ENCODE measurements at places on chromosomes 13 and 19.
A peak's percentile ranks its signal among the peaks of the same experiment; 100 is the strongest.

- peaks cover 50% of the 10 kb centered on the region for H3K27me3 ChIP-seq
- peak overlapping the region; percentile 14 for H3K4me3 ChIP-seq
- DNase-seq = no peak
- peaks cover 34% of the 10 kb centered on the region for H3K4me1 ChIP-seq
These were observed 683 bp upstream of the DIRAS1 start for GRCh38 chr19:2721570-2722540.

- no peak overlapping the region for H3K27ac ChIP-seq
- no peaks in the 10 kb centered on the region for H3K36me3 ChIP-seq
- H3K4me1 ChIP-seq = no peaks in the 10 kb centered on the region
- no peaks in the 10 kb centered on the region for H3K27me3 ChIP-seq
- H3K4me3 ChIP-seq = no peak overlapping the region
These were observed 136.4 kb downstream of the ZAR1L start for GRCh38 chr13:32178763-32179162.

GRCh38 chr19:46756544-46756888, 10.3 kb upstream of the STRN4 start:
- H3K4me1 ChIP-seq = peaks cover 7% of the 10 kb centered on the region
- peaks cover 33% of the 10 kb centered on the region for H3K36me3 ChIP-seq
- no peak for DNase-seq

DNA sequence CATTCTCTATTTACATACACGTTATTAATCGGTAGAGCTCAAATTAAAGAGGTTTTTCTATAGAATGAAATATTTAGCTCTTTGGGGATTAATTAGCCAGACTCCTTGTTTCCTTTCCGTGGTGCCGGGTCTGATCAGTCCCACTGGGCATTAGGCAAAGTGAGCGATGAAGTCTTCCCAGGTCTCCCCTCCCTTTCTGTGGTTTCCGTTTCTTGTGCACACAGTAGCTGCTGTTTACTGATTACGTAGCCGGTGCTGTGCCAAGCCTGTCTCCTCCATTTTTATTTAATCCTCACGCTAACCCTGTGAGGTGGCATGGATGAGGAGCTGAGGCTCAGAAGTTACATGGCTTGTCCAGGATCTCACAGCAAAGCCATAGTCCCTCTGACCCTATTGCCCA, 9.0 kb downstream of the SLC25A15 start:
- H3K4me1 ChIP-seq = no peaks in the 10 kb centered on the region
- H3K4me3 ChIP-seq = no peak overlapping the region
- H3K36me3 ChIP-seq = peaks cover 35% of the 10 kb centered on the region

DNA sequence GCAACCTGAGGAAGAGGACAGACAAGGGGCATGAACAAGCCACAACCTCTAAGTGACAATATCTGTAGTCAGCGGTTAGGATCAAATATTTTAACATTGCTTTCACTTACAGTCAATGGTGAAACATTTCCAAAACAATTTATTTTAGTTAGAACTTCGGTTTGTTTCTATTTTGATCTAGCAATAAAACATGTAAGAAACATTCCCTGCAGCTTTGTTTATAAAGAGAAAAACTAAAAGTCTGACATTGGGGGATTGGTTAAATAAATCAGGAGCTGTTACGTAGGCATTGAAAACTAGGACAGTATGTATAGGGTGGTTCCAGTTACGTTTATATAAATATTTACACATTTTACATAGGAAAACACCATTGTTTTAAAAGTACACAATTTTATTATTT, 3.4 kb downstream of the URI1 start:
- H3K27ac ChIP-seq = no peak overlapping the region
- no peaks in the 10 kb centered on the region for H3K27me3 ChIP-seq
- peaks cover 8% of the 10 kb centered on the region for H3K4me1 ChIP-seq
- H3K36me3 ChIP-seq = no peaks in the 10 kb centered on the region
- peak; percentile 38 for DNase-seq

GRCh38 chr19:58558623-58559274, 338 bp upstream of the UBE2M start:
- H3K27ac ChIP-seq = peak overlapping the region; percentile 99
- H3K4me3 ChIP-seq = peak overlapping the region; percentile 99
- H3K4me1 ChIP-seq = peaks cover 47% of the 10 kb centered on the region
- no peaks in the 10 kb centered on the region for H3K27me3 ChIP-seq
- H3K36me3 ChIP-seq = peaks cover 40% of the 10 kb centered on the region
- peak; percentile 98 for DNase-seq

DNA sequence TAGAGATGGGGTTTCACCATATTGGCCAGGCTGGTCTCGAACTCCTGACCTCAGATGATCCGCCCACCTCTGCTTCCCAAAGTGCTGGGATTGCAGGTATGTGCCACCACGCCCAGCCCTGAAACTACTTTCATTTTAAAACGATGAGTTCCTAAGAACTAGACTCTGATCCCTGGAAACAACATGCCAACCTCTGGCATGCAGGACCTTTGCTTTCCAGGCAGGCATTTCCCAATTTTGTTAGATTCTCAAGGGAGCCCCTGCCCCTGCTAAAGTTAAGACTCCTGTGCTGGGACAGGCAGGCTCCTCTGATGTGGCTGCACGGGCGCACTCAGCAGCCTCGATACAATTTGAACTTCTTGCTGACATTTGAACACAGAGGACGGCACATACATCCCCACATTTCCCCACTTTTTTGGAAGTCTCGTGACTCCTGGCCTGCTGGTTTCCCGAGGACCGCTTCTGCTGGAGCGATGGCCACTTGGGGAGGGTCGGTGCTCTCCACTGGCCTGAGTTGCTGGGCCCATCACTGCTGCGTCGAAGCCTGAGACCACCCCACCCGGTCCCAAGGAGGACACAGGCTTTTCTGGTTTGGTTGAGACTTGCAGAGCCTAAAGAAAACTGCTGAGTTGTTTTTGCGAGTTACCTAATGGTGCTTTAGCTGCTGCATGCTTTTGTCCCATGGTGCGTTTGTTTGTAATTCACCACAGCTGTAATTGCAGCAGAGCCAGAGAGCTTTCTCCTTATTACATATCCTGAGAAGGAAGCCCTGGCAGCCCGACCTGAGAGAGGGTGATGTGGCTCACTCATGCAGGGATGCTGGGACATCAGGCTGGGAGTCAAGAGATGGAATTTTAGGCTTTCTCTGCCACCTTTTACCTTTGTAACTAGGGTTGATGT, 8.2 kb downstream of the ATP11A start:
- no peak for DNase-seq
- H3K36me3 ChIP-seq = peaks cover 28% of the 10 kb centered on the region
- no peaks in the 10 kb centered on the region for H3K27me3 ChIP-seq
- no peak overlapping the region for H3K27ac ChIP-seq

- peaks cover 9% of the 10 kb centered on the region for H3K27me3 ChIP-seq
- H3K36me3 ChIP-seq = no peaks in the 10 kb centered on the region
These were observed 43.6 kb upstream of the MTIF3 start for GRCh38 chr13:27493981-27494380.

GRCh38 chr13:100588331-100589177, at the start of gene GGACT:
GGACT (minus strand) TSS chr13:100588789; CDS start chr13:100532591, 56,198 bp downstream.
- no peak within 1 kb of the TSS for H3K27ac ChIP-seq
- peak within 1 kb of the TSS; percentile 83 for H3K4me3 ChIP-seq
- peak; percentile 60 for DNase-seq

GRCh38 chr13:49641801-49642291, 13.5 kb downstream of the ARL11 start:
- no peaks in the 10 kb centered on the region for H3K36me3 ChIP-seq
- H3K4me1 ChIP-seq = no peaks in the 10 kb centered on the region
- H3K27me3 ChIP-seq = no peaks in the 10 kb centered on the region
- no peak overlapping the region for H3K4me3 ChIP-seq
- peak; percentile 70 for DNase-seq

GRCh38 chr19:5706876-5707573, 12.9 kb downstream of the LONP1 start:
- DNase-seq = no peak
- no peak overlapping the region for H3K4me3 ChIP-seq
- H3K27ac ChIP-seq = no peak overlapping the region
- no peaks in the 10 kb centered on the region for H3K27me3 ChIP-seq
- H3K4me1 ChIP-seq = no peaks in the 10 kb centered on the region

GRCh38 chr19:55473225-55474012, 3.0 kb upstream of the ZNF628 start:
- no peaks in the 10 kb centered on the region for H3K27me3 ChIP-seq
- peaks cover 5% of the 10 kb centered on the region for H3K36me3 ChIP-seq
- H3K4me1 ChIP-seq = peaks cover 43% of the 10 kb centered on the region
- no peak for DNase-seq
- no peak overlapping the region for H3K4me3 ChIP-seq

GRCh38 chr13:43800828-43801227, 14.1 kb upstream of the ENOX1 start:
- no peak for DNase-seq
- no peaks in the 10 kb centered on the region for H3K27me3 ChIP-seq
- peaks cover 2% of the 10 kb centered on the region for H3K4me1 ChIP-seq
- H3K4me3 ChIP-seq = no peak overlapping the region
- H3K27ac ChIP-seq = no peak overlapping the region

DNA sequence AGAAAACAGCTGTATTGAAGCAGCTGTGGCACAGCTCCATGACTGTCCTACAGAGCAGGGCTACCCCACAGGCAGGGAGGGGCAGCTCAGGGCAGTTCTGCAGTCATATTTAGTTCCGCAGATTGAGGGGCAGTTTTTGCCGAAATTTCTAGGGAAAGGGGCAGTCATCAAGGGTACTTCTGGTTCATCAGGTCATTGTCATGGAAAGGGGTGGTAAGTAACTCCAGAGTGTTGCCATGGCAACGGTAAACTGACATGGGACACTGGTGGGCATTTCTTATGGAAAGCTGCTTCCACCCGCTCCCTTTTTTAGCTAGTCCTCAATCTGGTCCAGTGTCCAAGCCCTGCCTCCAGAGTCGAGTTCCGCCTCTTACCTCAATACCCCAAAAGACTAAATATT, 702.8 kb downstream of the LIG4 start:
- no peak for DNase-seq
- no peak overlapping the region for H3K27ac ChIP-seq

DNA sequence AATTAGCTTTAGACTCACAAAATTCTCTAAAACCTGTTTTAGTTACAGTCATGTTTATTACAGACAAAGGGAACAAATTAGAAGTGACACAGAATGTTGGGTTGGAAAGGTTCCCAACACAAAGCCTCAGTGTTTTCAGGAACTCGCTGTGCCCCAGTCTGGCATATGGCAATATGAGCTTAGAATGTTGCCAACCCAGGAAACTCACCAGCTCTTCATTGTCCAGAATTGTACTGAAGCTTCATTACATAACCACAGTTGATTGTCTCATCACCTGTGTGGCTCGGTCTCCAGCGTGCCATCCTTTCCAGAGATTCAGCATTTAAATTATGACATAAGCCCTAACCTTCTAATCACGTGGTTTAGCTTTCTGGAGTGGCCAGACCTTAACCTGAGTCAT, 19.1 kb downstream of the ZNF264 start:
- no peak for DNase-seq
- no peaks in the 10 kb centered on the region for H3K4me1 ChIP-seq
- peaks cover 53% of the 10 kb centered on the region for H3K36me3 ChIP-seq
- H3K27ac ChIP-seq = no peak overlapping the region
- H3K4me3 ChIP-seq = no peak overlapping the region
- no peaks in the 10 kb centered on the region for H3K27me3 ChIP-seq

- H3K27me3 ChIP-seq = no peaks in the 10 kb centered on the region
- no peaks in the 10 kb centered on the region for H3K36me3 ChIP-seq
- no peaks in the 10 kb centered on the region for H3K4me1 ChIP-seq
- H3K27ac ChIP-seq = no peak overlapping the region
These were observed 198.0 kb downstream of the ZNF536 start for GRCh38 chr19:30570194-30570593.

DNA sequence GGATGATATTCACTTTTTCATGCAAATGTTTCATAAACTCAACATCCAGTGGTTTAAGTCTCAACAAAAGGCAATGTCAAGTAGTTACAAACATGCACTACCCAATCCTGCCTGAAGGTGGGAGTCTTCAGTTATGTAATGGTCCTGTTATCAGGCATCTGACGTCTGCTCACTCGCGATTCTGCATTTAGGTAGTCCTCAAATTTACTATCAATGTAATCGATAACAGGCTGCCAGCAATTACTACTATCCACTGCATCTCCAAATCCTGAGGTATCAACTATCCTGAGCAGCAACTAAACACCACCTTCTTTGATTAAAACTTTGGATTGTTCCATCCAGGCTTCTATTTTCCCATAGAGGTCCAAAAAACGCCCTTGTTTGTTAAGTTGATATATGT, 51.2 kb downstream of the NLRP12 start:
- H3K27me3 ChIP-seq = peaks cover 19% of the 10 kb centered on the region
- DNase-seq = peak; percentile 42
- H3K27ac ChIP-seq = no peak overlapping the region

GRCh38 chr19:4742723-4743646, 19.3 kb upstream of the DPP9 start:
- no peak for DNase-seq
- H3K27ac ChIP-seq = no peak overlapping the region
- H3K36me3 ChIP-seq = no peaks in the 10 kb centered on the region

- peaks cover 62% of the 10 kb centered on the region for H3K27me3 ChIP-seq
- H3K4me1 ChIP-seq = no peaks in the 10 kb centered on the region
- no peaks in the 10 kb centered on the region for H3K36me3 ChIP-seq
These were observed 1.5 kb downstream of the KLK11 start for GRCh38 chr19:51024924-51025323.

DNA sequence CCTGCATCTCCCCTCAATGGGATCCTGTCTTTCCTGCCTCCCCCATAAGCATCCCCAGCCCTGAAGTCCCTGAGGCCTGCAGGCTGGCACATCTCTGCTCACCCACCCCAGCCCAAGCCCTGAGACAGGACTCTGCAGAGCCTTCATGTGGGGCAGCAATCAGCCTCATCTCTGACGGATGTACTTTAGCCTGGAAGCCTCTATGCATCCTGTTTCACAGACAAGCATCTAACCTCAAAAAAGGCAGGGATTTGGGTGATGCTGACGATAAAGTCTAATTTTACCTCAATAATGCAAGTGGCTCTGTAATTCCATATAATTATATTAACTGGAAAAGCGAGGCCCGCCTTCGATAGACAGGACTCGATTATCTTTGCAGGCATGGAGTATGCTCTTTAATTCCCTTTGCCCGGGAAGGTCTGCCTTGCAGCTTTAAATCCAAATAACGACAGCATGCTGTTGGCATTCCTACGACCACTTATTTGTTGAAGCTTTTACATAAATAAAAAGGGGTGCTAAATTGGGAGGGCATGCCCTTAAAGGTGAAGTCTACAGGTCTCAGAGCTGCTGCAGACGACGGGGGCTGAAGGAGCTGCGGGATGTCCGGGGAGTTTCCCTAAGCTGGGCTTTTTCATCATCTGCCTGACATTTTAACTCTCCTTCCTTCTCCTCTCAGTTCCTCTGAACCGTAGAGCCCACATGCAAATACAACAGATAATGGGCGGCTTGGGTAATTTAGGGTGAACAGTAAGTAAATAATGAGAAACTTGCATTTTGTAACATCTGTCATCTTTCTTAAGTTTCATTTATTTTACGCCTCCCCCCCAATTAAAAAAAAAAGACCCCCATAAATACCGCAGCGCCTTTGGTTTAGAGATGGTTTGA, 211.5 kb downstream of the URI1 start:
- no peaks in the 10 kb centered on the region for H3K4me1 ChIP-seq
- no peak overlapping the region for H3K4me3 ChIP-seq
- DNase-seq = no peak
- H3K27ac ChIP-seq = no peak overlapping the region
- no peaks in the 10 kb centered on the region for H3K36me3 ChIP-seq

GRCh38 chr19:17797424-17798201, 2.7 kb downstream of the B3GNT3 start:
- no peaks in the 10 kb centered on the region for H3K36me3 ChIP-seq
- H3K27ac ChIP-seq = no peak overlapping the region
- H3K4me1 ChIP-seq = peaks cover 14% of the 10 kb centered on the region
- peak; percentile 16 for DNase-seq
- H3K4me3 ChIP-seq = no peak overlapping the region
- H3K27me3 ChIP-seq = peaks cover 52% of the 10 kb centered on the region

GRCh38 chr13:25095851-25096453, at the start of gene PABPC3:
PABPC3 (plus strand) TSS chr13:25096136; CDS start chr13:25096199, 63 bp downstream.
- H3K27ac ChIP-seq = no peak within 1 kb of the TSS
- no peaks in the 10 kb centered on the region for H3K36me3 ChIP-seq
- H3K27me3 ChIP-seq = peaks cover 22% of the 10 kb centered on the region
- H3K4me1 ChIP-seq = no peaks in the 10 kb centered on the region
- H3K4me3 ChIP-seq = peak within 1 kb of the TSS; percentile 70
- DNase-seq = no peak
